Activated CD8-positive, alpha-beta memory T cell treated with anti-CD3 and anti-CD28 coated beads, Interleukin-2, amount 50 U/mL, for 48 hours (primary cell): ENCODE measurements at places on chromosomes 4 and X.

- DNase-seq: no peak
Measured at GRCh38 chr4:16443504-16444088, 217.3 kb upstream of the TAPT1 start.

- DNase-seq: no peak
Measured at GRCh38 chr4:153497091-153497531, 31.0 kb downstream of the TMEM131L start.

- DNase-seq: no peak
Measured at GRCh38 chr4:80153874-80154544, 43.3 kb upstream of the PRDM8 start.

GRCh38 chr4:46506876-46507275 is 116.9 kb upstream of the GABRA2 start:
- DNase-seq: no peak

DNA sequence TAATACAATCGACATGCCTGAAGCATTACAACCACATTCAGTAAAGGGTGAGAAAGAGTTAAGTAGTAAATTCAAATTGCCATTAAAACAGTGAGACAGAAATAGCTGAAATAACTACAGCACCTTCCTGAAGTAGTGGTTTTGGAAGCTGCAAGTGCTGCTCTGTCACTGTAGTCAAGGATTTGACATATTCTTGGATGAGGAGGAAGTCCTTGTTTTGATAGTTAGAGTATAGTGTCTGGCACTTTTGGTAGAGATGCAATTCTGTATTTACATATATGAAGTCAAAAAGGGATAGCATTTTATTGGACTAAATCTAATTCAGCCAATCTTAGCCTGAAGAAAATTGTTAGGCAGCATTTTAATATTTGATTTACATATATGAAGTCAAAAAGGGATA is 1559.6 kb downstream of the TECRL start:
- no peak for DNase-seq

DNA sequence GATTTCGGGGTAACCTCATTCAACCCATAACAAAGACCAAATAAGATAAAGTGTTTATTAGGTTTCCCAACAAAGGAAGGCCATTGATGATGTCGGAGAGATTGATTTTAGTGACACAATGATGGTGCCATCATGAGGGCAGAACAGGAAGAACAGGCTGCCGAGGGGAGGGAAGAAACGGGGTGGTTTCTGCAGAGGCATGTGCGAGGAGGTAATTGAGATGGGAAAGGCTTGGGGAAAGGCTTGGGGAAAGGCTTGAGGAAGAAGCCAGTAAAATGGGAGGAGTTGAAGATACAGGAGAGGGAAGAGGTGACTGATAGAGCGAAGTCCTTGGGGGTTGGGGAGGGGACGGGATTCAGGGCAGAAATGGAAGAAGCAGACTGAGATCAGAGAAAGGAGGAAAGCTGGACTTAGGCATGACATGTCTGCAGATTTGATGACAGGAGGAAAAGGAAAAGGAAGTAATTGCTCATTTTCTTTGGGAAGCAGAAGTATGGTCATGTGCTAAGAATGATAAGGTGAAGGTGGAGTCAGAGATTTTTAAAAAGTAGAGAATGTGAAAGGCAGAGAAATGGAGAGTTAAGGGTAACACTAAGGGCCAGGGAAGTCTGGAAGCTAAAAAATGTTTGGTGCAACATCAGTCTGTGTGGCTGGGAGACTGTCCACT is 6.0 kb downstream of the HPSE start:
- DNase-seq: no peak

DNA sequence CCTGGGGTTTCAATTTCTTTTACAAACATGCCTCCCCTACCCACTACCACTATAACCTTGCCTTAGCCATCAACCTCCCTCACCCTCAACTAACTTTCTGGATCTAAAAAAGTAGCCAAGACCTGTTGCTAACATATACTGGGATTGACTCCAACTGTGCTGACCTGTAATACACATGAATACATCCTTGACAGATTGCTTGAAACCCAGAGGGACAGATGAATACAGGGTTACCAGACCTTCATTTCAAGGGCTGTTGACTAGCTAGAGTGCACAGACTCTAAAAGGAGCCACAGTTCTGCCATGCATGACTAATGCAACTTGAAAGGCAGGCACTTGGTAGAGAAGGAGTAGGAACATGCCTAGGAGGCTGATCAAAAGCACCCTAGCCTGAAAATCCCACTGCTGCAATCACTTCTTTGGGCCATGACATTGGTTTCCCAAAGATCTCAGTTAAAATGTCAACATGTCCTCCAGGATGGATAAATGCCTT is 121.0 kb downstream of the PCDH19 start:
- DNase-seq: no peak
